ENCODE measurements at places on chromosomes 1 and 21.

- no peak for DNase-seq
Observed at GRCh38 chr1:171653796-171654195, 1.3 kb upstream of the MYOC start.

- DNase-seq: no peak
Observed at GRCh38 chr1:15146971-15147376, 6.6 kb upstream of the TMEM51 start.

GRCh38 chr1:212698467-212699103 is 1.1 kb downstream of the BATF3 start:
- no peak for DNase-seq

- no peak for DNase-seq
Observed at GRCh38 chr1:83857103-83857502, 141.8 kb downstream of the TTLL7 start.

DNA sequence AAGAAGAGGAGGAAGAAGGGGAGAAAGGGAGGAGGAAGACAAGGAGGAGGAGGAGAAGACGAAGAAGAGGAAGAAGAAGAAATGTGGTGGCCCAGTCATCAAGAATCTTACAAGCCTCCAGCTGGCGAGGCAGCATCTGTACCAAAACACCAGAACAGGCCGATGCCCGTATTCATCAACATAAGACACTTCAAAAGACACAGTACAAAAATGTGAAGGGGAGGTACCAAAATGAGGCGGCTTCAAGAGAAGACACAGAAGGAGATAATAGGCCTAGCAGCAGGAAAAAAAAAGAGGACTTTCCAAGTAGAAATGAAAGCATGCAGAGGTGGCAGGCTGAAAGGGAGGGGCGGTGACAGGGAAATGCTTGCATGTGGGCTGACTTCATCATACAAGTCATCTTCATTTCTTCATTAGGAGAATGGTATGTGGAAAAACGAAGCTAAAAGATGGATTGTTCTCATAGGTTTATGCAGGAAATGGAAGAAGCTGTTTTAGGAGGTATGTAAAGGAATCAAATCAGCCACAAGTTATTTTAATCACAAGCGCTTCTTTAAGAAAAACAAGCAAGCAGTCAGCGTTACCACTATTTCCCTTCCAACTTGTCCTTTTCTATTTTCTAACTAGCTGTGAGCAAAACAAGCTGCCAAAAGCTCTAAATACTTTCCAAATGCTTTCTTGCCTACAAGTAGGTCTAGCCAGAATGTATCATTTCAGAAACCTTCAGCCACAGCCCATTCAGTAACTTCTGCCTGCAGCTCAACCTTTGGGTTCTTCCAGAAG is 192.3 kb downstream of the SLC45A1 start:
- DNase-seq: no peak

DNA sequence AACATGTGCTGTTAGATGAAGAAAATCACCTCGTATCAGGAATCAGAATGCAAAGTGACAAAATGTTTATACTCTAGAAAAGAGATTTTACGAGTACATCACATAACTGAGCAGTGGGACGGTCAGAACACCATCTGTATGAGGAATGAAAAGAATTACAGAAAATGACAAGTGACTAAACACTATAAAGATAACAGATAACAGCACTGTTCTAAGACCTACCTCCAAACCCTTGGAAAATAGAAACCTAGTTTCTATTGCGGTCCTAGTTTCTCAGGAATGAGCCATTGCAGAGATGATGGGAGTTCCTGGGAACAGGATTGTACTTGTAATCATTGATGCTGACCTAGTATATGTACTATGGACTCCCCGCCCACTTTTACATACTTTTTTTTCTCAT is 839.4 kb upstream of the ADAMTS5 start:
- no peak for DNase-seq

- DNase-seq: no peak
Observed at GRCh38 chr1:68542586-68542985, 45.7 kb upstream of the DEPDC1 start.

DNA sequence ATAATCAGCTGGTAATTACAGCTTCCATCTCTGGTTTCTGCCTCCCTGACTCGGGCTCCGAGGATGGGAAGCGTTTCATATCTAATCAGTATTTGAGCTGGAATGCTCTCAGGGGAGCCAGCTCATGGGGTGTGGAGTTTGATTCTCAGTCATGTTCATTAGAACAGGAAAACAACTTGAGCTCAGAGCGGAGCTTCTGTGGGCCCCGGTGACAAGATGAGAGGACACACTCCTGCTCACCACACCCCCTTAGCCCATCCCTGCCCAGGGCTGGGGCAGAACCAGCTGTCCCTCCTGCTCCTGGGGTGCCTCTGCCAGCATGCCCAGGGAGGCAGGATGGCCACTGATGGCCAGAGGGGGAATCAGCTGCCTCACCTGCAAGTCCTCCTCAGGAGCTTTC is 726.0 kb downstream of the PTPRU start:
- DNase-seq: no peak

Measured in cortex of kidney (tissue), 1 donor.